Suppressor macrophage (primary cell): ENCODE measurements at places on chromosomes 4 and X.
A peak's percentile ranks its signal among the peaks of the same experiment; 100 is the strongest.

- DNase-seq: no peak
Measured at GRCh38 chr4:185004562-185005218, 13.6 kb upstream of the HELT start.

DNA sequence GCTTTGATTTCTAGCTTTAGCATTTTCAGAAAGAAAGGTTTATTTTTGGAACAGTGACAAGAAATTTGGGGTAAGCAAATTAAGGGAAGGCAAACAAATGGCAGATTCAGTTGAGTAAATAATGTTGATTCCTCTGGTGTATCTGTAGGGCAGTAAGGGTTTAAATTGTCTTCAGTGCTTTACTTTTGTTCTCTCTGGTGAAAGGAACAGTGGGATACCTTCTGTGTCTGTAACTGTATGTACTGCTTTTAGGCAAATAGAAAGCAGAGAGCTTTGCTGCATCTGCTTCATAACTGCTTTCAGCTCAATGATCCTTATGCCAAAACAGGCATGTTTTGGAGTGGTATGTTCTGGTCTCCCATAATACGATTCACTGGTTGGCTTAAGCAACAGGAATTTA, 932.1 kb upstream of the SLIT2 start:
- no peak for DNase-seq

- DNase-seq: peak; percentile 32
Measured at GRCh38 chr4:163392328-163392727, 48.6 kb downstream of the NPY5R start.

- no peak for DNase-seq
Measured at GRCh38 chr4:138338840-138339239, 96.7 kb upstream of the SLC7A11 start.

DNA sequence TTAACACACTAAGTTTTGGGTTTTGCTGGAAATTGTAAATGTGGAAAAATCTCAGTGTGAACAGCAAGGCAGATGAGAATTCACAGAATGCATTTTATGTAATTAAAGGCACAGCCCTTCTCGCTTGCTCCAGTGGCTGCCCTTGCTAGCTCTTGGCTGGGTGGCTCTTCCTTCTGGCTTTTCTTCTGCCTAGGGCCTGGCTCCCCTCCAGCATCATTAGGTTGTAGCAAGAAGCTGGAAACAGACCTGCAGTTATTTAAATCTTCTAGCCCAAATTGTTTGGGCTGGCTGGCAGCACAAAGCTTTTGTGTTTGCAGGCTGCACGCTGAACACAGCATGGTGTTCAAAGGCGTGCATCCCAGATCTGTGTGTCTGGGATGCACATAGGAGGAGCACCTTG, 56.5 kb downstream of the LIMCH1 start:
- no peak for DNase-seq

DNA sequence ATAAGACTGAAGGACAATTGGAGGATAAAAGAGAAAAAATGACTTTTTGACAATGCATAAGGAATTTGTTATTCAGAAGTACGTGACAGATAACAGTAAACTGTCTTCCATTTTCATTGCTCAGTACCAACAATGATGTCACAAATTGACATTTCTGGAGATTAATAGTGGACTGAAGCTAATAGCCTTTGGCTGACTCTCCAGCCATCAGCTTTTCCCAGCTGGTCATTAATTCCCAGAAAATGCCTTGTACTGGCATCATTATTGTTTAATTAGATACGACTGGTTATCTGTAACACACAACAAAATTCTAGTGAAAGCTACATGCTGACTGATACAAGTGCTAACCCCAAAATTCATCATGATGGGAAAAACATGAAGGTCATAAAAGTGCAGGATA, 147.9 kb upstream of the FGF13 start:
- DNase-seq: no peak

GRCh38 chr4:61657016-61657415, 456.9 kb downstream of the ADGRL3 start:
- no peak for DNase-seq

- no peak for DNase-seq
Measured at GRCh38 chrX:77003956-77004355, 443.2 kb upstream of the FGF16 start.

DNA sequence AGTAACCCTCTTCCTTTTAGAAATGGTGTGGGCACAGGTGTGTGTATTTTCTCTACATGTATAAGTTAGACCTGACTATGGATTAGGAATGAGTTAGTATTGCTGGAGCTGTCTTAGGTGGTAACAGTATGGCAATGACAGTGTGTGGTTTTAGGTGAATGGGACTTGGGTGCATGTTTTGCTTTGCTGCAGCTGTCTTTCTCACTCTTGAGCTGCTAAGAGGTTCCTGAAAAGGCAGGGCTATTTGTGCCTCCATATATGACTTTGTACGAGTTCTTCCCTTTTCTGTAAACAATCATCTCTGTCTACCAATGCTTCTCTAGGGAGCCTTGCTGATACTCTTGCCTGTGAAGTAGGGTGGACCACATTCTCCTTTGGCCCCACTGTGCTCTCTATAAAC, 234.8 kb upstream of the HHIP start:
- no peak for DNase-seq

DNA sequence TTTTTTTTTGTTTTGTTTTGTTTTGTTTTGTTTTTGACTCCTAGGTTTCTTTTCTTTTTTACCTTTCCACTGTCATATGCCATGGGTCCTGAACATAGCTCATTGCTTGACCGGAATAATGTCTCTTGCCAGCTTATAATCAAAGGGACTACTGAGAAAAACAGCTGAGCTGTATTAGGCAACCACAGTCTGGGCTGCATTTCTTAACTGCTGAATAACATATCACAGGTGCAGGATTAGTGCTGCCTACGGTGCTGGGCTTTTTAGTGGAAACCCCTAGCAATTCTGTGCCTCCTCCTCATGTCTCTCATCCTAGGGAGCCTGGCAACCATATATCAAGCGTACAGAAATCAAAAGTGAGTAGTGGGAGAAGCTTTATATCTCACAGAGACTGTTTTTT, 333.5 kb downstream of the BMPR1B start:
- no peak for DNase-seq

GRCh38 chr4:55609393-55609866, 17.4 kb upstream of the PDCL2 start:
- no peak for DNase-seq

DNA sequence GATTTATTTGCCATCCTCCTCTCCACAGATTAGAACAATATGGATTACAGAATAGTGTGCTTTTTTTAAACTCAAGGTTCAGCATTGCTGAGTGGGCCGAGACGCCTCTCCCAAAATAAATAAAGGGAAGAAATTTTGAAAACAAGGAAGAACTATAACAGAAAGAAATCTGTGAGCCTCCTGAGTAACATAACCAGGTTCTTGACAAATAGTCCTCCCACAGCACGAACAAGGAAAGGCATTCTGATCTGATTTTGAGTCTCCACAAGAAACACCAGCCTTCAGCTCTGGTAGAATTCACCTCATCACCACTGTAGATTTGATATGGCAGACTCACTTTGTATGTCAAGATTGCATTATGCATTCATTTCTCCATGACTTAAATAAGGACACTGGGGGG, 173.6 kb downstream of the HHIP start:
- DNase-seq: no peak

DNA sequence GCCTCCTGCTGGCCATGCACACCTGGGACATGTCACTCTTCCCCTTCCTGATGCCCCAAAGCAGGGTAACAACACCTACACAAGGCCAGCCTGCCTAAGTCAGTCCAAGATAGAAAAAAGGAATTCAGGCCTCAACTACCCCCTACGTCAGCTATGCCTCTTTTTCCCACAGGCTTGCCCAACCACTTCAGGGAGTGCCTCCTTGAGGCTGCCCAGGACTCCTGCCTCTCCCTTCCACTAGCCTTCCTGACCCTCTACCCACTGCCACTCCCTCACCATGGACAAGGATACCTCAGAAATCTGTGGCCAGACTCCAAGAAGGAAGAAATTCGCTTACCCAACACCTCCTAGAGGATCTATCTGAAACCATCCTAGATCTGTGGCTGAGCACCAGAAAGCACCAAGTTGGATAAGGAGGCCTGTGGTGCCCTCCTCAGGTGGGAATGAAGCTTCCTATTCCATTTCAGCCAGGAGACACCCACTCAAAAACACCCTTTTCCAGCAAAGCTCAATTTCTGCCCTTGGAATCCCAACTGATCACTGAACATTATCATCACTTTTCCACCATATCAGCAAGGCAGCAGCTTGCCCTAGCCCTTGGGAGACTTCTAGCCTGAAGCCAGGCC, 1.8 kb downstream of the KDM5C start:
- no peak for DNase-seq

DNA sequence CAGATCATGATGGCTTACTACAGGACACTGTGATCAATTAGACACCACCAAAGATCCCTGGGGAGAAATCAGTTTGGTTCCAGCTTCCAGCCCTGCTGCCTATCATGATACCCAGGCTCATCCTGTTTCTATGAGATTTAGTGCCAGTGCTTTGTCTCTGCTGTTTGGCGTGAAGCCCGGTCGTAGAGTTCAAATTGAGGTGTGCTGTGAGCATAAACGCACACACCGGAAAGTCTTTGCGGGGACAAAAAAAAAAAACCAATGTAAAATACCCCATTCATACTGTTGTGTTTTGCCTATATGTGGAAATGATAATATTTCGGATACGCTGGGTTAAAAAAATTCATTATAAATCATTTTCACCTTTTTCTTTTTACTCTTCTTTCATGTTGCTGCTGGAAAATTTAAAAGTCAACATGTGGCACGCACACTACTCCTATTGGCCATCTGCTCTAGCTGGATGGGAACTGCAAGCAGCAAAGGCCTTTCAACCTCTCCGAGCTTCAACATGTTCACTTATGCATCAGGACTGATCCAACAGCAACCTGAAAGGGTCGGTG, 607 bp upstream of the DKC1 start:
- DNase-seq: no peak
